ENCODE measurements at places on chromosomes 7 and 10.
A peak's percentile ranks its signal among the peaks of the same experiment; 100 is the strongest.

DNA sequence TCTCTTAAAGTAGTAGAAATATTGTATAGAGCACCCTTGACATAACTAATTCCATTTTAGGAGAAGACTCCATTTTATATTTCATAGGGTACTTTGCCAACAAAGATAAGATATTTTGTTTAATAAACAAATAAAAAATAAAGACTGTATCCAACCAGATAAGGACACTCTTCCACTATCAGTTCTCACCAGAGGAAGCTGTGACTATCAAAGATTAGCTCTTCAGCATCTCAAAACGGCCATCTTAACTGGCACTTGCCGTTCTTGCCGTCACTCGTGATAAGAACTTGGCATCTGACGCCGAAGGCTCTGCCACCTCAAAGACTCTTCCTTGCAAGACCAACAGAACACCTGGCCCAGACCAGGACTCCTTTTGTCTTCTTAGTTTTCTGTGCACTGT is 26.3 kb upstream of the AKR1B1 start:
- DNase-seq = no peak

DNA sequence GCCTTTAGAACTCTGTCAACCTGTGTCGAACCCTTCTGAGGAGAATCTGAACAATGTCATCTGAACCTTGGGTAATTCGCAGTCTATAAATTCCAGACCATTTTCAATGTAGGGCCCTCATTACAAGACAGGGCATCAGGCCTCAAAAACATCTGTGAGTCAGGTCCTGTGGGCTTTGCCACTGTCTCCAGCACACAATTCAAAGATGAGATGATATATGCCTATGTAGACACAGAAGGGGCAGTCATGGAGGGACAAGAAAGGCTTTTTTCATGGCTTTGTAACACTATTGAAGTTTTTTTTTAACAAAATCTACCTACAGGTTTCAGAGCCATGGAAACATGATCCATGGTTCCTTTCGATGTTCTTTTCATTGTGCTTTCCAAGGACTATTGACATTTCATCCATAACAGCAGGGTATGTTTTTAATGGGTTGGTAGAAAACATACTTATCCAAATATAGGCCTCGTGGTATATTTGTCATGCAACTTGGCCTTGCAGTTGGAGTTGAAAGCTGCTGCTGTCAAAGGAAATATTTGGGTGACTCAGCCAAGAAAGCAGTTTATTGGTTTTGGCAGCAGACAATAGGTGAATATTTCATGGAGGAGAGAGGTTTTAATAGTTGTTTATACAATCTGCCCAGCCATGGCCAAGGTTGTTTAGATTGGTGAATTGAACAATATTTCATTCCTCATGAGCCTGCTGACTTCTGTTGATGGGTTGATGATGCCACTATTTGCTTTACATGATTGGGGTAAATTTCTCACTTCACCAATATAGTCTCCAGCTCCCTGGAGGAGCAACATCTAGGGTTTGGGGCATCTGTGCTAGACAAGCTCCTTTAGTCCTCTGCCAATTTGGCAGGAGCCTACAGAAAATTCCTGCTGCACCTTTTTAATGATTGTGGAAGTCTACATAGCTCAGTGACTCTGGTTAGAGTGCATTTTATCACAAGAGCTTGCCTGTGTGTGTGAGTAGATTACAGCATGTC is 158.4 kb upstream of the TMEM72 start:
- peak; percentile 14 for DNase-seq

DNA sequence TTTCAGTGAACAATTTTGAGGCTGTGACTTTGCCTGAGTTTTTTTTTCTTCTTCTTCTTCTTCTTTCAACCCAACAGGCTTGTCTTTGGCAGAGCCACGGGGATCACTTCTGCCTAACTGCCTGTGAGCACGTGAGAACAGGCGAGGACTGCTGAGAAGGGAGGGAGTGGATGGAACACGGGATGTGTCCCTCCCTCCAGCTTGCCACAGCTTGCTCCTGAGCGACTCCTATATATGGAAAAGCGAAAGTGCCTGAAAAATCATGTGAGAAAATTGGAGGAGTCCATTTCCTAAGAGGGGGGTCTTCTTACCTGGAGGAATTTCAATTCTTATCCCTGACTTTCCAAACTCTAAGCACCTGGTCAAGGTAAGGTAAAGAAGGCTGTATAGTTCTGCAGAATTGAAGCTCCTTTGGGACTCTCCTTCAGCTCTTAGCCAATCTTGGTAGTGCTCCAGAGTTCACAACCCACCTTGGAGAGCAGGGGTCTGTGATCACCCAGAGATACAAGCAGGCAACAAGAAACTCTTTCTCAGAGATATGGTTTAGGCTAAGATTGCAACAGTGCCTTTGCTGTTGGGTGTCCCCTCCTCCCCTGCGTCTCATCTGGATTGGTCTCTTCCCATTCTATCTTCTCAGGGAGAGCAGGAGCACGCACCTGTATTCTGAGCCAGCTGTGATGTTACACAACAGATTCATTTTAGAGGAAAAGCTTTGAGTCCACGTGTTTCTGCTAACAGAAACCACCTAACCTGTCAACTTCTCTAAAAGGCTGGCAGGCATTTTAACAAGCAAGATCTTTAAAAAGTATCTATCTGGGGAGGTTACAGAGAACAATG is at the start of gene MAT1A:
Gene MAT1A (minus strand): TSS at position 208 of the 837 bp plus-strand sequence. CDS start 235 bp downstream, outside the sequence.
- DNase-seq = peak; percentile 23

DNA sequence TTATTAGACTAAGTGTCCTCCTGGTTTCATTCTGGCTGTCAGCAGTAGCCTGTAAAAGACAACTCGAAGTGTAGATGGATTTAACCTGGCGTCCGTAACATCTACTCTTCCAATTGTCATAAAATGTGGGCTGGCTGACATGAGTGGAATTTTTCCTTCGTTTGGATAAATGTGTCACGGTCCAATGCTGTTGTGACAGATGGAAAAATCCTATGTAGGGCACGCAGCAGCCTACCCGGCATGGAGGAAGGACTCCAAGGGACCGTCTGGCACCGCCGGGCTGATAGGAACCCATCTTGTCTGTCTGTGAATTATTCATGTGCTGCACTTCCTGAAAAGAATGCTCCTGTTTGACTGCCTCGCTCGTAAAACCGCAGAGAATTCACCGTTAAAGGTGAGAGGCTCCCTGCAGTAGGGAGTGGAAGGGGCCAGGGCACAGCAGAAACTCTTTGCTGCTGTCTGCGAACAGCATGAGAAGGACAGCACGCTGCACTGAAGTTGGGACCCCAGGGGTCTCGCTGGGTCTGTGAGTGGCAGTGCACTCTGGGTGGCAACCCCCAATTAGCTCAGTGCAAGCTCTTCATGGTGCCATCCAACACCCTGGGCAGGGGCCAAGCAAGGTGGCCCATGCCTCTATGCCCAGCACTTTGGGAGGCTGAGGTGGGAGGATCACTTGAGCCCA is 1.6 kb upstream of the ORAI2 start:
- no peak for DNase-seq

DNA sequence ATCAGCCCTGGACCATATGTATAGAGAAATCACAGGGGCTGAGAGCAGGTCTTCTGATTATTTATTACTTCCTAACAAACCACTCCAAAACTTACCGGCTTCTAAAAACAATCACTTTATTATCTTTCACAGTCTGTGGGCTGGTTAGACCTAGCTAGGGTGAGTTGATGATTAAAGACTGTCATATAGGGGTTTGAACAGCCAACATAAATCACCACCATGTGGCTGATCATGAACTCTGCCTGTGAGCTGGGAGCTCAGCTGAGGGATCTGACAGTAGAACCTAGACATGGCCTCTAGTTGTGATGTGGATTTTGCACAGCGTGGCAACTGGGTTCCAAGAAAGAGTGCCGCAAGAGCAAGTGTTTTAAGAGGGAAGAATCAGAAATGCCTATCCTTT is 305.4 kb downstream of the CSTF2T start:
- no peak for DNase-seq

DNA sequence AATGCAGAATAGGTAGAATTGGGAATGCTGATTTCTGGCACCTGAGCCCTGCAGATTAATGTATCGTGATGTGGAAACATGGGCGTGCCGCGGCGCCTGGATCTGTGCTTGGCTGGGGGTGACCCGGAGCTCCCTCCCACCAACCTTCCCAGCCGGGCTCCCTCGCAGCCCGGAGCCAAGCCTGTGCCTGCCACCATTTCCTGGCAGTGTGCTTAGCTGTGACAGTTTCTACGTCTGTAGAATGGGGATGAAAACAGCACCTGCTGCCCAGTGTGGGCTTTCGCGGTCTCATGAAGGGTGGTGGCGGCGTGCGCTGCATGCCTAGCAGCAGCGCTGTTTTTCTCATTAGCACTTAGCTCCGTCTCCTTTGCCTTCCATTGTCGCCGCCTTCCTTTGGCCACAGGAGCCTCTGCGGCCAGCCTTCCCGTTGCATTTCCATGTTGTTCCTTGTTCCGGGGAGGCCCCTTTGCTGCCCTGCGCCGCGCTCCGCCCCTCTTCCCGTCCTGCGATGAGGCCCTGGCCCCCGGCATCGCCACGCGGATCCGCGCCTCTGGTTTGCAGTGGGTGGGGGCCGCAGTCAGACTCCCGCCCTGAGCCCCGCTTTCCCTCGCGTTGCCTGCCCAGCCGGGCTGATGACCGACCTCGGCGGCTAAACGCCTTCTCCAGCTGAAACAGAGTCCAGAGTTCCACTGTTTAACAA is 84.2 kb downstream of the CUL1 start:
- no peak for DNase-seq

DNA sequence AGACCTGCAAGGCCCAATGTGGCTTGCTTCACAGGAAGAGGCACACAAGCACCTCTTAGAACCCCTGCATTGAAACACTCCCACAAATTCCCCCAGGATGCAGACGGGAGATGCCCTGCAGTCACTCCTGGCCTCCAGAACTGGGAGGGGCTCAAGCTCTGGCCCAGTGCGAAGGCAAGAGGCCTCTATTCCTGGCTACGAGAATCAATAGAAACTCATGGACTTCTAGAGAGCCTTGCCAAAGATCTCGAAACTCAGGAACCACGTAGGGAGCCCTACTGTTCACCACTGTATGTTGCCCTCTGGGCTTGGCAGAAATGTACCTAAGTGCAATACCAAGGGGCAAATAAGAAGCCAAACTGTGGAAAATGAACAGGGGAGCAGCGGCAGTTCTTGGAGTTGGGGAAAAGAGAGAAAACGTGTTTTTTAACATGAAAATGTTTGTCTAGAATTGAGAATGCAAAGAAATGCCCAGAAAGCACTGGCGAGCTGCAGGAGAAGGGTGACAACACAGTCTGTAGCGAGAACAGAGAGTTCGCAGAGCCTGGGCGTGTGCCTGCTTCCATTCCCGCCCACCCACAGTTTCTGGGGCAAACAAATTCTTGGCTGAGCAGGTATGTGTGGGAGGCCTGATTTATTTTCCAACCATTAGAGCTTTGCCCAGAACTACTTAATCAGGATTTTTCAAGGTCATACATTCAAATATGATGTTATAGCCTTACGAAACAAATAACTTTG is 260.5 kb upstream of the KLF14 start:
- DNase-seq = no peak

DNA sequence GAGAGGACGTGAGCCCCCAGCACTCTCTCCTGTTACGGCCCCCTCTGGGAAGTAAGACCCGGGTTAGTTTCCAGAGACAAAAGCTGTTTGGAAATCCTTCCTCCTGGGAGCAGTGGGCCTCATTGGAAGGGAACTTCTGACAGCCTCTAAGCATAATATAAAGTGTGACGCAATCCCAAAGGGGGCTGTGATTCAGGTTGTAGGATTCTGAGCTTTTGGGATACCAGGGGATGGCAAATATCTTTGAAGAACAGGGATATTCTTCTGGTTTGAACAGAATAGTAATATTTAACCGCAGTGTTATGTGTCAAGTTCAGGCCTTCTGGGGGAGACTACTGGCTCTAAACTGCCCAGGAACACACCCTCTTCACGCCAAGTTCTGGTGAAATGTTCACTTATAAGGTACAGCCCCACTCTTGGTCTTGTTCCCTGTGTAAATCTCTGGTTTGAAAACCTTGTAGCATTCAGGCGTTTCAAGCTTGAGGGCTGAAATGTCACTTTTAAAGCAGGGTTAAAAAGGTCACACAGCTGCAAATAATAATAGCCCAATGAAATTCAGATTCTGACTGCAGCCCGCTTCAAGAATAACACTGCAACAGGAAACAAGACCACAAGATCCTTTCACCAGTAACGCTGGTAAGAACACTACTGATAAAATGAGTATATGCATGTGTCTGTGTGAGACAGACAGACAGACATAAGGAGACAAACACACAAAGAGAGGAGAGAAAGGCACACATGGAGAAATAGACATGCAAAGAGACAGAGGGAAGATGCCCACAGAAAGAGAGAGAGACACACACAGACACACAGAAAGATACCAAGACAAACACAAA is 69.0 kb downstream of the CREB5 start:
- DNase-seq = no peak

- DNase-seq = no peak
These were observed 1033.1 kb downstream of the NRG3 start for GRCh38 chr10:82908096-82908495.

- DNase-seq = no peak
These were observed 20.2 kb upstream of the TMEM178B start for GRCh38 chr7:141053626-141054025.

DNA sequence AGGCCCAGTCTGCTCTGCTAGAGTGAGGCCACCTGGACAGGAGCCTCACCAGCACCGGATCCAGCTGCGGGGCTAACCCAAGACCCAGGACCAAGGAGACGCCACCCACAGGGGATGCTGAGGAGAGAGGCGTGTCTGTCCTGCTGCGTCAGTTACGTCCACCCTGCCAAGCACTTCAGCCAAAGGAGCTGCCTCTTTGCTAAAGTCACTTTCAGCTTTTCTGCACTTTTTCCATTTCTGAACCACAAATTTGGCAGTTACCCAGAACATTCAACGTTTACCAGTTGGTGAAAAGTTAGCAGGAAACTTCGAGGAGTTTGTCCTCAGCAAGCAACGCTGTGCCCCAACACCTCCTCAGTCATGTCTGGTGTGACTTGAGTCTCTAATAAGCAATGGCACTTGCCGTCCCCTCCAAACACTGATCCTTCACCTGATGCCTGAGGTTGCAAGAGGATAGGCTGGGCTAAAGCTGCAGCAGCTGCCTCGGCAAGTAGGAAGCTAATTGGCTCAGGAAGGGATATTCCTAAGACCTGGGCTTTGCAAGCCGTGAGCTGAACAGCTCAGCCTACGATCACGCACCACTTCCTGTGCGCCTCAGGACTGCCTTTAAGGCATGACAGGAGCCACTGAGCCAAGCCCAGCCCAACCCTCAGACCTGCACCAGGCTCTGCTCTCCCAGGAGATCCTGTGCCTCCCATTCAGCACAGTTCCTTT is 40.1 kb downstream of the KCNH2 start:
- peak; percentile 73 for DNase-seq

Data from H54 (cell line).